ENCODE measurements at places on chromosomes 3 and 15.
A peak's percentile ranks its signal among the peaks of the same experiment; 100 is the strongest.

GRCh38 chr3:81308306-81308705, 453.1 kb downstream of the GBE1 start:
- no peak for DNase-seq

GRCh38 chr15:43285609-43286037, 18.9 kb upstream of the TGM5 start:
- DNase-seq: no peak

GRCh38 chr3:33717616-33717865, 513 bp downstream of the CLASP2 start:
- DNase-seq: peak; percentile 39

- DNase-seq: no peak
Measured at GRCh38 chr15:58292751-58293175, 139.0 kb upstream of the LIPC start.

- DNase-seq: no peak
Measured at GRCh38 chr3:185727873-185728272, 97.0 kb downstream of the IGF2BP2 start.

GRCh38 chr15:53378096-53378800, 381.2 kb downstream of the WDR72 start:
- DNase-seq: no peak

GRCh38 chr15:73369154-73369694, 466 bp upstream of the HCN4 start:
- no peak for DNase-seq

Measured in left renal cortex interstitium (tissue), 4 donors.